ENCODE measurements at places on chromosomes 11 and 22.

DNA sequence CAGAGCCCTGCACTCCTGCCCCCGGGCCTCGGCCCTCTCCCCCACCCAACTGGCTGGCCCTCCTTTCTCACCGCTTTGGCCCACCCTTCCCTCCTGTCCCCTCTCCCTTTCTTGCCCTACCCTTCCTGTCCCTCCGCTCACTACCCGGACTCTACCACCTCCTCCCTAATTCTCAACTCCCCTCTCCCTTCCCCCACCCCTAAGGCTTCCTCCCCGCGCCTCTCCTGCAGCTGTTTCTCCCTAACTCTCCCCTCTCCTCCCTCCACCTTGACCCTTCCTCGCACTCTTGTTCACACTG is 421 bp downstream of the SLC15A3 start:
- DNase-seq, result no peak

GRCh38 chr11:130318031-130318673 is 3.4 kb upstream of the ZBTB44 start:
- no peak for DNase-seq

DNA sequence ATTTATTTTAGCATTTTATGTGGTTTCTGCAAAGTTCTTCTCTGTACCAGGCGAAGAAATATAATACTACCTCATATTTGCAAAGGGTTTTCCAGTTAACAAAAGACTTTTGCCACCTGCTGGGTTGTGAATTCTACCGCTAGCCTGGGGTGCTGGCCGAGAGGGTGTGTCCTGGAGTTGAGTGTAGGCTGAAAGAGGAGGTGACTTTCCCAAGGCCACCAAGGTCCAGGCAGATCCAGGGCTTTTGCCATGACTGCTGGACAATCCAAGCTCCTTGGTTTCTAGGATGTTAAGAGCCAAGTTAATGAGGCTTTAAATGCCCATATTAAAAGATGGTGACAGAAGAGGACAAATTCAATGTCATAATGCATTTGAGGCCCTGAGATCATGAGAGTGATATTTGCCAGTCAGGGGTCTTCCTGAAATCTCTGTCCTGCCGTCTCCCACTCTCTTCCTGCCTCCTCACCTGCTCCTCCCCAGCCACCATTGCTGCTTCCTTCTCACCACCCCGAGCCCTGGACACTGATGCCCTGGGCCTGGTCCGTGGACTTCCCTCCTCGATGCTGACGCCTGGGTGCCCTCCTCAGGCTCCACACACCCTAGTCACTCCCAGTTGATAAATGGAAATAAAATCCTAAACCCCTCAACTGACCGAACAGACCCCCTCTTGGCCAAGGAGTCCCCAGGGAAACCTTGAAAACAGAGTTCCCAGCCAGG is 825.6 kb downstream of the TBC1D22A start:
- no peak for DNase-seq

GRCh38 chr22:46241396-46242007 is 8.6 kb downstream of the CDPF1 start:
- DNase-seq, result no peak

DNA sequence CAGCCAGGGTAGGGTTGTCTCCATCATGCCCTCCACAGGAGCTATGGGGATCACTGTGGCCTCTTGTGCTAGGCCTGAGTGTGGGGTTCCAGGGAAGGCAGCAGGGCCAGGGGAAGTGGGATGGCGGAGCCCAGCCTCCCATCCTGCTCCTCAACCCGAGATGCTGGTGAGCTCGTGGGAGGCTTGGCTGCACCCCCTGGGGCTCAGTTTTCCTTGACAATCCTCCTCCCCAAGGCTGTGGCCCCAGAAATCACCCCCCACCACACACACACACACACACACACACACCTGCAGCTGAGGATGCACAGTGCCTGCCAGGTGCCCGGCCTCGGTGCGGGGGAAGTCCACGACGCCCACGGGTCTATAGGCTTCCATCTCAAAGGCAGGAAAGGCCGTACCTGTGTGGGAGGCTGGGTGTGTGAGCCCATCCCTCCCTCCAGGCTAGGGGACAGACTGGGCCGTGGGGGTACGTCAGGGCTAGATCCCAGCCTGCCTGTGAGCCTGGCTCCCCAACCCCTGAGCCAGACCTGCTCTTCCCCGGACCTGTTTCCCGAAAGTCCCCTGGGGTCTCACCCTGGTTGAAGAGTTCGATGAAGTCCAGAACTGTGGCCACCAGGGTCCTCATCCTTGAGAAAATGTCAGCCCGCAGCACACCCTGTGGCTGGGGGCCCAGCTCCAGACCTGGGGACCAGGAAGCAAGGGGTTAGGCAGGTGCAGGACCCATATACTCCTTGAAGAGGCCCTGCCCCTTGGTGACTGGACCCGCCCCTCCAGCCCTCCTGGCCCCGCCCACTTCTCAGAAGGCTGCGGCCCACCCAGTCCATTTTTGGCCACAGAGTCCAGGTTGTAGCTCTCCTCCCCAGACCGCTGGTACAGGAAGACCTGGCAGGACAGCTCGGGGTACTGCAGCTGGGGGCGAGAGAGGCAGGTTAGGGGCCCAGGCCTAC is 5.2 kb upstream of the TBX10 start:
- no peak for DNase-seq

- no peak for DNase-seq
These were observed 14.9 kb downstream of the PGAP2 start for GRCh38 chr11:3823303-3823702.

DNA sequence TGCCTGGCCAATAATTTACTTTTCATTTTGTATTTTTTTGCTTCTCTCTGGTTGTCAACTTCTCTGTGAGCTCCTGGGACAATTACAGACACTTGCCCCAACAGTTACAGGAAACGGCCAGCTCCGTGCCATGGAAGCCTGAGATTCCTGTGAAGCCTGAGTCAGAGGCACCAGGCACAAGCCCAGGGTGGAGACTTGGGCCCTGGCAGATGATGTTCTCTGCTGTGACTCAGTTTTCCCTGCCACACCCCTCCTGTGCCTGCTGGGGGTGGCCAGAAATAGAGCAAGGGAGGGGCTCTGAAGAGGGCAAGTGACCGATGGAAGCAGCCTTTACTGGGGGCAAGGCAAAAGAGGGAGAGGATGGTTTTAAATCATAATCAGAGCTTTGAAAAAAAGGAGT is 4.9 kb downstream of the ATP5MGL start:
- no peak for DNase-seq

GRCh38 chr11:34899633-34900016 is 16.6 kb downstream of the APIP start:
- DNase-seq, result no peak

DNA sequence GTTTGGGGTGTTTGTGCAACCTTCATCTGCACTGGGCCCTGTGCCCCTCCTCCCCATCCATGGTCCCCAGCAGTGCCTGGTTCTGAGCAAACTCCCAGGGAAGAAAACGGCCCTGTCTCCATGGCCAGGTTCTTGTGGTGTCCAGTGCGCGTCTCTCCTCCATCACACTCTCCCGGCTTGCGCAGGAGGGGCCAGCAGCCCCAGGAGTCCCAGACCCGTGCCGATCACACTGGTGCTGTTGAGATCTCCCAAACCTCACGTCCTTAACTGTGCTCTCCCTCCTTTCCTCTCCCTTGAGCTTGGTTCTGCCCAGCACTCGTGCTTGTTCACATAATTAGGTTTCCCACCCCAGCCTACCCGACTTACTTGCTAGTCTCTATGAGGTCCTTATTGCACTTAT is 10.9 kb upstream of the GRK2 start:
- no peak for DNase-seq

GRCh38 chr22:45149671-45150070 is 14.1 kb upstream of the NUP50 start:
- DNase-seq, result no peak

DNA sequence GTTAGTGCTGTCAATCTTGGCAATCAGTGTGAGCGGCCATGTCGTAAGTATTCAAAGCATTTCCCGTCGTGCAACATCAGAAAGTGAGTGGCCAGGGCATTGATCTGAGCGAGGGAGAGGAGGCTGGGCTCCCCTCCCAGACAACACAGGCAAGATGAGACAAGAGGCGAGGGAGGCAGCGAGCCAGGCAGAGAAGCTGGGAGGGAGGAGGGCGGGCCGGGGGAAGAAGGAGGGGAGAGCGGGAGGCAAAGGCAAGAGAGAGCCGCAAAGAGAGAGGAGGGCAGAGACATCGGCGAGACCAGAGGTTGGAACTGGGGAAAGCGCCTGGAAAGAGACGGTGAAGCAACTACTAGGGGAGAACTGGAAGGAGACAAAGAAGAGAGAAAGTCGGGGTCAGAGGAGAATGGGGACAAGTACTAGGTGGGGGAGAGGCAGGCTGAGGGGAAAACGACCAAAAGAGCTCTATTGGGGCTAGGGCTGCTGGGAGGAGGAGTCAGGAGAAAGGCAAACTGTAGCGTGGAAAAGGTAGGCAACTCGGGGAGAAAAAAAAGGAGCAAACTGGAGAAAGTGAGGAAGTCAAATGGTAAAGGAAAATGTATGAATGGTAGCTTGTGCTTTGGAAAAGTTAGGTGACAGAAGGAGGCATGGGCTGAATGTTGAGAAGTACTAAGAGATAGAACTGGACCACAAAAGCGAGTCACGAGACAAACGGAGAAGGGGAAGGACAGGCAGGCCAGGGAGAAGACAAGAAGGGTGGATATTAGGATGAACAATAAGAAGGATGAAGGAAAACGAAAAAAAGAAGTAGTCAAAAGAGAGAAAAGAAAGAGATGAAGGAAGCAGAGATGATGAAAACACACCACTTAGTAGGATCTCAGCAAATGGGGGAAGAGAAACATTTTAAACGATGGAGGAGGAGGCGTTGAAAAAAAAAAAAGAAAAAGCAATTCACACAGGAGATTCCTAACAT is 130.5 kb upstream of the C11orf58 start:
- DNase-seq, result peak; percentile 98

GRCh38 chr11:16963316-16963876 is 50.8 kb downstream of the PLEKHA7 start:
- no peak for DNase-seq

DNA sequence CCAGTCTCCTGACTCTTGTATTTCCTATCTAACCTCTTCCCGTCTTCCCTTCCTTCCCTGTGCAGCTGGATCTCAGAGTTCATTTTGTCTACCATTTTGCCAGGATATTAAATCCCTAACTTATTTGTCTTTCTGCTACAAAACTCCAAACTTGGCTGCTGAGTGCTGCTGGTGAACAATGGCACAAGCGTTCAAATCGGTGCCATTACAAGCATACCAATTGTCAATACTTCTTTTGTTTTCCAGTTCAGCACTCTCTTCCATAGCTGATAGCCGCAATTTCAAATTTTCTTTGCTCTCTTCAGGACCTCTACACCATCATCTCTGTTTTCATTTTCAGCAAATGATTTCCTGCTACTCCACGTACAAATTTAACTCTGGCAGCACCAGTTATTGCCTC is 13.4 kb downstream of the IL18 start:
- no peak for DNase-seq

DNA sequence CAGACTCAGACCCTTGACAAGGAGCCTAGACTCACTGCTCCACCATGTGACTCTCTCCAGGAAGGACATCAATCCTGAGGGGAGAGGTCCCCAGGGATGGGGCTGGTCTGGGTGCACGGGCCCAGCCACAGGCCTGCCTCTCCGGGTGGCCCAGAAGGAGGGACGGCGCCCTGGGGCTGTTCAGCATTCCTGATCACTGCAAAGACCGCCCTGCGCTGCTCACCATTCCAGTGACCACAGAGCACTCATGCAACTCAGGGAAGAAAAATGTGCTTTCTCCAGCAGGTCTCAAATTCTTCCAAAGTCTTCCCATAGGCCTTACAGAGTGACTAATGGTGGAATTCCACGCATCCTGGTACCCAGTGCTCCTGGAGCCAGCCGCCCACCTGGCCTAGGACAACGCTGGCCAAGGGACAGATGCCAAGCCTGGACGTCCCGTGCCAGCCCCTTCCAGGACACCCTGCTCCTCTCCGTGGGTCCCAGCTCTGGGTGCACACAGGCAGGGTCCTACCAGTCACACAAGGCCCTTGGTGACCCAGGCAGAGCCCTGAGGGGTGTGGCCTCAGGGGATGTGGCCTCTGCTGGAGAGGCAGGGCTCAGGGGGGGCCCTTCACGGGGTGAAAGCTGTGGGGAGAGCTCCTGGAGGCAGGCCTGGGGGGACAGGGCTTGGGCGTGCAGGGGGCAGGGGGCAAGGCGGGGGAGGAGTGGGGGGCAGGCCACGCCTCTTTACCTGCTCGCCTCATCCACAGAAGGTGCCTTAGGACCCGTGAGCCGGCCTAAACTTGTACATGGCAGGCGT is 178.8 kb downstream of the IGLL1 start:
- DNase-seq, result no peak

- DNase-seq, result no peak
These were observed 1285.5 kb downstream of the TBC1D22A start for GRCh38 chr22:48047722-48048500.

GRCh38 chr11:103735497-103736032 is 300.9 kb upstream of the DDI1 start:
- DNase-seq, result no peak

- no peak for DNase-seq
These were observed 103.1 kb downstream of the PTPRJ start for GRCh38 chr11:48083421-48083820.

GRCh38 chr11:123371506-123372297 is 58.4 kb upstream of the GRAMD1B start:
- peak; percentile 64 for DNase-seq

DNA sequence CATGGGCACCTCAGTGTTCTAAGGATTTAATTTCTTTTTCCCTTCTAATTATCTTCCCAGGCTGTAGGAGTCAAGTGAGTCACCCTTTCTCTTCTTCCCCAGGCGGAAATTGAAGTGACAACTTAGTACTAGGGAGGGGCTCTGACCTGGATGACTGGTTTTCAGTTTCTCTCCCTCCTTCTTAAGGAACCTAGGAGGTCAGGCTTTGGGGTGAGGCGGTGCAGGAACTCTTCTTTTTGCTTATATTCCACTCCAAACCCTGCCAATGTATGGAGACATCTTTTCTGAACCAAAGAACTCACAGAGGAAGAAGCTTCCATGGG is 12.6 kb downstream of the ZDHHC5 start:
- DNase-seq, result no peak

DNA sequence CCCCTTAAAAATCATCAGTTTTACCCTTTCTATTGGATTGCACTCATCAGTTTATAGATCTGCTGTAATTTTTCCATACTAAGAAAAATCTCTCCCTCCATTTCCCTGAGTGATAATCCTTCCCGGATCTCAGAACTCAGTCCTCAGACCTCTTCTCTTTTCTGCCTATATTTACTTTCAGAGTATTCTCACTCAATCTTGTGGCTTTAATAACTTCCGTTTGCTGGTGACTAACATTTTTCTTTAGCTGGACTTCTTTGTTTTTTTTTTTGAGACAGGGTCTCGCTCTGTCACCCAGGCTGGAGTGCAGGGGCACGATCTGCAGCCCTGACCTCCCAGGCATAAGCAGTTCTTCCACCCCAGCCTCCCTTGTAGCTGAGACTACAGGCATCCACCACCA is 10.4 kb downstream of the ATXN10 start:
- DNase-seq, result no peak

DNA sequence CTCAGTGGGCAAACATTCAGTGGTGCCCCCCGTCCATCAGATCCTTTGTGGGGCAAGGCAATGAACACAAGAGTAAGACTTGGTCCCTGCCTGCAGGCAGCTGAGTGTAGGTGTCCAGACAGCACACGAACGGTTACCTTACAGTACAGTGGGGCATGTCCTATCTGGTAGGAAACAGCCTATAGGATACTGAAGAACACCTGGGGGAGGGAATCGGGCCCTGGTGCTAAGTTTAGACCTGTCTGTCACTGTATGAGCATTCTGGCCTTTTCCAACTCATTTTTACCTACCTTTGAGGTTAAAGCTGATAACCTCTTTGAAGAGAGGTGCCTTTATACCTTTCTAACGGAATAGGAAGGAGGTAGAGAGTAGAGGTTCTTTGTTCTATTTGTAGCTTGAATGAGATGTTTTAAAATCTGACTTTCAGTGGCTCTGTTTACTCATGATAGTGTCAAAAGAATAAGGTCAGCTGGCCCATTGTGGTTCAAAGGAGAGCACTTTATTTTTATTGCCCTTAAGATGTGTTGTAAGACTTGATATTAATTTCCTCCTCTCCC is 8.9 kb downstream of the ZNRF3 start:
- DNase-seq, result no peak

All from NCI-H1105 treated with DMSO at 0.1 percent for 48 hours (cell line).